Brain microvascular endothelial cell (primary cell): ENCODE measurements at places on chromosomes 7 and 10.

DNA sequence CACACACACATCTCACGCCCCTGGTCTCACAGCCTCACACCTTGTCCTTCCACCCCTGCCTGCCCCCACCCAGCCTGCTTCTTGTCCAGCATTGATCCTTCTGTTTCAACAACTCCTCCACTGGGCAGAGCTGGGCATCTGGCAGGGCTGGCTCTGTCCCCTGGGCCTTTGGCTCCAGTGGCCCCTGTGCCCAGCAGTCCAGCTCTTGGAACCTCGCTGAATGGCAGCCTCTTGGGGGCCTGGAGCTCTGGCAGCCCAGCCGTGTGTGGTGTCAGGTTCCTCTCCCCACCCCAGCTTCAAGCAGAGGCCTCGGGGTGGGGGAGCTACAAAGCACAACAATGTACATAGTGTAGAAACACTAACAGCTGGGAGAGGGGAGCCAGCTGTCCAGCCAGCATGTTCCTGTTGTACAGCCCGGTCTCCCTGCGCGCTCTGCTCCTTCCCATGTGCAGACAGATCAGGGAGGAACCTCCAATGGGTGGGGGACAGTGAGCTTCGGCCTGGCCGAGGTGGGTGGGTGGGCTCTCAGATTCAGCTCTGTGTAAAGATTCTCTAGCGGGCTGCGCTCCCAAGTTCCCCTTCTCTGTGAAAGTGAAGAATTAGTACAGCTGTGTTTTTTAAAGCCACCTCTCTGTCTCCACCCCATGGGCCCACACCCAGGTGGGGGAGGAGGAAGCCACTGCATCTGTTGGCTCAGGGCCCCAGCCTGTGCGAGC is 19.4 kb downstream of the ZMIZ2 start:
- DNase-seq = no peak

- DNase-seq = no peak
Measured at GRCh38 chr7:112515989-112516388, 35.2 kb downstream of the LSMEM1 start.

GRCh38 chr7:117565226-117565625 is 85.4 kb downstream of the CFTR start:
- no peak for DNase-seq

- DNase-seq = no peak
Measured at GRCh38 chr7:78039790-78040776, 241.5 kb downstream of the PHTF2 start.

- DNase-seq = no peak
Measured at GRCh38 chr10:7329219-7329618, 81.6 kb downstream of the SFMBT2 start.

DNA sequence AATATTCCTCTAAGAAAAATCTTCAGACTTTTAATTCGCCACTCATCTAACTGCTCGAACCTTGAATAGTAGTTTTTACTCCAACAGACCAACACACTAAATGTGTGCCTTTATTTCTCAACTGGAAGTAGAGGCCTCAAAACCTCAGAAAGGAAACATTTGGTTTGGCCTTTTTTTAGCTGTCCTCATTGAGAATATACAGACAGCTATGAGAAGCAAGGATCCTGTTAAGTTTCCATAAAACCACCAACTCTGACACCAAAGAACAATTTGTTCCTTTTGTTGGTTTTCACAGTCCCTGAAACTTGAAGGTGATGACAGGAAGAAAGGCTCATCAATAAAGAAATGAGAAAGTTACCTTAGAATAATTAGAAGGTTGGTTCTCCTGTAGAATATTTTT is 199.2 kb upstream of the MEOX2 start:
- no peak for DNase-seq

DNA sequence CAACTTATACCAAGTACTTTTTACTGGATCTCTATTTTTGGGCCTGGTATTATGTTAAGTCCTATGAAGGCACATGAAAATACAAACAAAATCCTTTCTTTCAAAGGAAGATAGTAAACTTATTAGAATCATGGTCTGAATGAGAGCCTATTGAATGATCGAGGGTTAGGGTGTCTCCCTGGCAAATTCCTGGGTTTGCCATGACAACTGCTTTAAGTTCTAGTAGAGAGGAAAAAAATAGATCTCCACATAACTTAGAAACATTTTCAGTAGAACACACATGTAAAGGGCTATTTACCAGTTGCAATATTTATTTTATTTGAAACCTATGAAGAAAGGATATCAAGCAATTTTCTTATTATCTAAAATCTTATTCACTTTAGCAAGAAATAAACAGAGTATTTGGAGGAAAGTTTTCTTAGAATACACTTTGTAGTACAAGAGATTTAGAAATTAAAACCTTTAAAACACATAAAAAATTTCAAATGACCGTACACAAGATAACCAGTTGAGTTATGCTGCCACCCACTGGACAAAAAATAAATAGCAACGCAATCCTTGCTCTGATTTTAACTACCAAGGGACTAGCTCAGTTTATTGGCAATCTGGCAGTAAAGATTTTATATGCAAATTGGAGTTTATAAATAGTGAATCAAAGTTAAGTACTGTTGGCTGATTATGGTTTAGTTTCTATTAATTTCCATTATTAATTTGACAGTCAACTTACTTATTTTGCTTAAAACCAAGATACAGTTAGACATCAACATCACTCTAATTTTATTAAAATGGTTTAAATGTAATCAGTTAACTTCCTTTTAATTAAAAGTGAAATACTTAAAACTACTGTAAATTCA is 33.9 kb downstream of the CACUL1 start:
- DNase-seq = peak; percentile 79

GRCh38 chr7:74424291-74424880 is 29.3 kb upstream of the GTF2IRD1 start:
- no peak for DNase-seq

DNA sequence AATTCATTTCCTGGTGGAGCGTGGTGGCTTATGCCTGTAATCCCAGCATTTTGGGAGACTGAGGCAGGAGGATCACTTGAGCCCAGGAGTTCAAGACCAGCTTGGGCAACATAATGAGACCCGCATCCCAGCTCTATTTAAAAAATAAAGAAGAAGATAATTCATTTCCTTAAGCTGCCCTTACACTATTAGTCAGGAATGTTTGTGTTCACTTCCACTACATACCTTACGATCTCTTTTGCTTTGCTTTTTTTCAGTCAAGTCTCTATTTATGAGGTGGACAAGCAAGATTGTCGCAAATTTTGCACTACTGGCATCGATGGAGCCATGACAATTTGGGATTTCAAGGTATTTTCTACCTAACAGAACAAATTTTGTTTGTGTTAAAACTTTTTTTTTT is 11.2 kb upstream of the ARPC1B start:
- no peak for DNase-seq

DNA sequence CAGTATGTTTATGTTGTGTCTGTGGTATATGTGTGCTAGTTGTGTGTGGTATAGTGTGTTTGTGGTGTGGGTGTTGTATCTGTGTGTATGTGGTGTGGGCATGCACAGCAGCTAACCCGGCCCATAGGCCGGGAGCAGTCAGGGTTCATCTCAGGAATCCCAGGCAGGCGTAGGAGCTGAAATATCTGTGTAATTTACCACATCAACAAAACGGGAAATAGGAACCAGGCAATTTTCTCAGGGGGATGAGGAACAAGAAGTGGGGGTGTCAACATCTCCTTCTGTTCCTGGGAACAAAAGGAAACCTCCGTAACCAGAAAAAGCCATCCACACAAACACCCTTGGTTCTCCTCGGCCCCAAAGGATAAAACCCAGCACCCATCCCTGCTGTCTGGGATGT is 24.5 kb upstream of the ZNF488 start:
- DNase-seq = no peak

GRCh38 chr10:43396061-43396927 is 12.7 kb downstream of the HNRNPF start:
- peak; percentile 51 for DNase-seq

DNA sequence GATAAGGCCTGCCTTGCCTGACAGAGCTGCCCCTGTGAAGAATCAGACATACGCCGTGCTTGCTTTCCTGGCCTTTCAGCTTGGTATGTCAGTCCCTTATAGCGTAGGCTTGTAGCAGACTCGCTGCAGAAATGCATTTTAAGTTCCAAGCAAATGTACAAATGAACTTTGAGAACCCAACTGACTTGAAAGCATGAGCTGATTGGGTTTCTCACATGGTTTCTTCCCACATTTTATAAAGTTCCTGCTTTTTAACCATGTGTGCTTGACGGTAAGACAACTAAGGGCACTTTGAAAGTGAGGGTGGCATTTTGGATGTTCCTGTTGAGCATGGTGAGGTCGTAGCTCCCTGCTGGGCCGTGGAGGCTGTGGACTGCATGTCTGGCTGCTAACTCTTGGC is 62.6 kb downstream of the CCNY start:
- no peak for DNase-seq

DNA sequence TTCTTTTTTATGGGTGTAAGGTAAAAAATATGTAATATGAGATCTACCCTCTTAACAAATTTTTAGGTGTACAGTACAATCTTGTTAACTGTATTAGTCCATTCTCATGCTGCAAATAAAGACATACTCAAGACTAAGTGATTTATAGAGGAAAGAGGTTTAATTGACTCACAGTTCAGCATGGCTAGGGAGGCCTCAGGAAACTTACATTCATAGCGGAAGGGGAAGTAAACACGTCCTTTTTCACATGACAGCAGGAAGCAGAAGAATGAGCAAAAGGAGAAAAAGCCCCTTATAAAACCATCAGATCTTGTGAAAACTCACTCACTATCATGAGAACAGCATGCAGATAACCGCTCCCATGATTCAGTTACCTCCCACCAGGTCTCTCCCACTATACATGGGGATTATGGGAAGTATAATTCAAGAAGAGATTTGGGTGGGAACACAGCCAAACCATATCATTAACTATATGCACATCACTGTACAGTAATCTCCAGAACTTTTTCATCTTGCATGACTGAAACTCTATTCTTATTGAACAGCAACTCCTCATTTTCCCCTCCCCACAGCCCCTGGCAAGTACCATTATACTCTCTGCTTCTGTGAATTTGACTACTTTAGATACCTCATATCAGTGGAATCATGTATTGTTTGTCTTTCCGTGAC is 127.4 kb downstream of the WNT2 start:
- DNase-seq = no peak

- DNase-seq = no peak
Measured at GRCh38 chr10:76540786-76541185, 1096.8 kb downstream of the KCNMA1 start.

DNA sequence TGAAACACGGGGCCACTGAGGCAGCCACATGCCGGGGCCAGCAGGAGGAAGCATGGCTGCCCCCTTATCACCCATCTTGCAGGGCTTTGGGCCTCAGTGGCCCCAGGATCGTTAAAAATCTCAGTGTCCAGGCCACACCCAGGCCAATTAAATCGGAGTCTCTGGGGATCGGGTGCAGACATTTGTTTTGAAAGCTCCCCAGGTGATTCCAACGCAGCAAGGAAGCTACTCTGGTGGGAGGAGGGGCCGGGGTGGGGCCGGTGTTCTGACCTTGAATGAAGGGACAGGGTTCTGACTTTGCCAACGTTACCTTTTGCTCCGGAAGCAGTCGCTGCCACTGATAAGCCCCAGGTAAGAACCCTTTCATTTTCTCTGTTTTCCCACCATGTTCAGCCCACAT is 412.3 kb upstream of the FOXK1 start:
- no peak for DNase-seq

DNA sequence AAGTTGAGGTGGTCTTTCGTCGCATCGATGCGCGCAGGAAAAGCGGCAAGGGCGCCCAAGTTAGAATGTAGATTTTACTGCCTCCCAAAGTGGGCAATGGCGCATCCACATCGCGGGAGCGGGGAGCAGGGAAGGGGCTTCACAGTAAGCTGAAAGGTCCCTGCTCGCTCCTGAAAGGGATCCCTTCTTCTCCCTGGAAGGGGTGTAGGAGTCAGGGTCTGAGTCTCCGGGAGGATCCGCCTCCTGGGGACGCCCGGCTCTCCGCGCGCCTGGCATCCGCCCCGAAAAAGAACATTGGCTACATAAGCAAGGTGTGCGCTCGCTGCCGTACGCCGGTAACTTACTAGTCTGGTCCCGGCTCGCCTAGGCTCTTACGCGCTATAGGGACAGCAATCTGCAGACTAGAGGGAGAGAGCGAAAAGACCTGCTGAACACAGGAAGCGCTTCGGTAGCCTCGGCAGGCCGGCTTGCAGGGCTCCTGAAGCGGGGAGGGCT is 804 bp downstream of the UNC5B start:
- DNase-seq = peak; percentile 49

- DNase-seq = no peak
Measured at GRCh38 chr10:32373031-32373430, 26.1 kb upstream of the EPC1 start.

DNA sequence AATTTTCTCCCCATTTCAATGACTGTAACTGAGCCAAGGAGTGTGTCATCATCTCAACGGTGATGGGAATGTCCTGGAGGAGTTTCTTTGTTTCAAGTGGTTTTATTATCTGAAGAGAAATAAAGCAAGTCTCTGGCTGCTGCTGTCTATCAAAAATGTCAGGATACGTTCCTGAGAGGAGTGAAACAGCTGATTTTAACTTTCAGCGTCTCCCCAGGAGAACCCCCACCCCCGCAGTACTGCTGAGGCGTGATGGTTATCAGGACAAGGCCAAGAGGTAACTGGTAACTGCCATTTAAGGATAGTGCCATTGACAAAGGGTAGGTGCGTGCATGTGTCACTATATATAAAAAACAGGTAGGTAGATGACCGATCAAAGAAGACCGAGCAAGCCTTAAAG is 70.3 kb upstream of the LRGUK start:
- DNase-seq = no peak

- DNase-seq = no peak
Measured at GRCh38 chr10:26217396-26218086, 967 bp downstream of the GAD2 start.

- DNase-seq = no peak
Measured at GRCh38 chr10:27643301-27643700, 102.3 kb downstream of the MKX start.

DNA sequence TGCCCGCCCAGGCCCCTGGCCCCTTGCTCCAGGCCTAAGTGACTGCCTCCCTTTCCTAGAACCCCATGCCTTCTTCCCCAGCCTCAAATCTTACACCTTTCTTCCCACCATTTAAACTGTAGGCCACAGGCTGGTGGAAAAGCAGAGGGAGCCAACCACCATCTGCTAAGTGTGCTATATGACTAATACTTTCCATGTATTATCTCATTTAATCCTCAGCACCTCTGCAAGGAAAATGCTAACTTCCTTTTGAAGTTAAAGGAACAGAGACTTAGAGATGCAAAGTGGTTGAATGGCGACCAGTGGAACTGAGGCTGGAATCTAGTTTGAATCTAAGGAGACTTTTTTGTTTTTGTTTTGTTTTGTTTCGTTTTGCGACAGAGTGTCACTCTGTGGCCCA is 17.8 kb upstream of the MTPAP start:
- no peak for DNase-seq
